ENCODE measurements at places on chromosomes 2 and 18.
A peak's percentile ranks its signal among the peaks of the same experiment; 100 is the strongest.

GRCh38 chr2:118815314-118815713 lies 32.1 kb downstream of the EN1 start:
- no peak for DNase-seq

GRCh38 chr2:94762600-94762999 lies 108.6 kb upstream of the TEKT4 start:
- no peak for DNase-seq

- peak; percentile 85 for DNase-seq
Measured at GRCh38 chr18:11733031-11733430, 44.0 kb downstream of the GNAL start.

GRCh38 chr2:8310557-8311455 lies 371.1 kb upstream of the ID2 start:
- no peak for DNase-seq

DNA sequence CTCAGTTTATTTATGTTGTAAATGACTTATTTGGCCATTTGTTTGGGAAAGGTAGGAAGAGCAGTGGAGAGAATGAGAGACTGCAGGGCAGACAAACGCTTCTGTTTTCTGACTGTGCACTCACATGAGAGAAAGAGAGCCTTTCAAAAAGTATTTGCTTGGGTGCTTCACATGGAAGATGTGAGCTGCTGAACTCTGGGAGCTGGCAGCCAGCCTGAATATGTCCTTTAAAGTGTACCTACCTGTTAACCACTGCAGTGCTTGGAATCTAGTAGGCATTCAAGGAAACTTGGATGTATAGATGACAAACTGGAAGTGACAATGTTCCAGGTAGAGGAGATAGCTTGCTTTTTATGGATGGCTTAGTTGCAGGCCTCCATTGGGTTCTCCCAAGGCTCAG lies 68.8 kb downstream of the PTPRM start:
- no peak for DNase-seq

GRCh38 chr18:60147323-60147722 lies 225.3 kb downstream of the MC4R start:
- DNase-seq, result no peak

DNA sequence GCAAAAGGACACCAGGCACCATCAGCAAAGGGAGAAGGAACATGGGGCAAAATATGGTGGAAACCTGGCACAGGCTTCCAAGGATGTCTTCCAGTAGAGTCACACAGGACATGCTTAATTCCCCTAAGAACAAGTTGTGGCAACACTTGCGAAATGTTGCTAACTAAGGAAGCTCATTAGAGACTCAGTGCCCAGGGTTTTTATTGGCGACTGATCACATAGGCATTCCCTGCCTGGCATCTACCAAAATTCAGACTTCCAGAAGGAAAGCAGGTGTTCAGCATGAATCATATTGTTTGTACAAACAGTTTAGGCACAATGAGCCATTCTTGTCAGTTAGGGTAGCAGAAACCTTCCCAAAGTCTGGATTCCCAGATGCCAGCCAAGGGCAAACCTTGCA lies 25.7 kb downstream of the SLC4A1AP start:
- DNase-seq, result no peak

Measured in AG08396 (cell line).